ENCODE measurements at places on chromosomes 2 and 18.

- DNase-seq = no peak
Measured at GRCh38 chr2:234330902-234331301, 166.0 kb downstream of the ARL4C start.

GRCh38 chr2:54704688-54705605 lies 18.5 kb upstream of the EML6 start:
- DNase-seq = peak; percentile 54

DNA sequence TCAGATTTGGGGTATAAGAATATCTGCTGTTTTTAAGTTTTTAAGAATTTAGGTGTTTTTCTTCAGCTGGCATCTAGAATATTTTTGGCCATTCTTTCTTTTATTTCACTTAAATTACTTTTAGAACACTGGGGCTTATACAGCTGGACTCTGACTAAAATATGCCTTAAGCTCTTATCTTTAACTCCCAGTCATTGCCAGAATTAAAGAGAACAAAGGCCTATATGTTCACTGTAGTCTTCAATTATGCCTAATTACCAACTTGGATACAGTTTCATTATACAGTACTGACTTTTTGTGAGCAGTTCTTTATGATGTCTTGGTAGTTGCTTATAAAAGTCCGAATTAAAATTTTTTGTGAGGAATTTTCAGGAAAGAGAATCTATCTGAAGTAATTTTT lies 192.8 kb downstream of the ZNF407 start:
- no peak for DNase-seq

DNA sequence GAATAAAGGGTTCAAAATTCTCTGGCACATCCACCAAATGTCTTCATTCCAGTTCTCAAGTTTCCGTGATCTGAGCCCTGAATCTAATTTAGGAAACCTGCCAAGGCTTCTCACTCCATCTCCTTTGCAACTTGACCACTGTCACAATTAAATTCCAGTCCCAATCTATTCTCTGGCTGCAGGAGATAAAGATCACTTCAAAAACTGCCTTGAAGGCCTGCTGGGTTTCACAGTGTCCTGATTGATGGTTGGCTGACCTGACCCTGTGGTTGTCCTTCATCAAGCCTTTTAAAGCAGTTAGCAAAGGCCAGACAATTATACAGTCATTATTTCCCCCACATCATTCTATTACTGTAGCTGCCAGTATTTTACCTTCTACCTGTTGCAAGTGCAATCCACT lies 60.3 kb upstream of the DNAJC10 start:
- DNase-seq = no peak

- no peak for DNase-seq
Measured at GRCh38 chr2:44618251-44619023, 256.7 kb downstream of the CAMKMT start.
